ENCODE measurements at places on chromosomes 11 and 22.

GRCh38 chr11:11545285-11546275, 76.2 kb downstream of the GALNT18 start:
- no peak for DNase-seq

- no peak for DNase-seq
These were observed 870.7 kb downstream of the TBC1D22A start for GRCh38 chr22:47633111-47633510.

- DNase-seq = no peak
These were observed 21.7 kb downstream of the VWCE start for GRCh38 chr11:61273178-61274078.

- DNase-seq = no peak
These were observed 58.8 kb upstream of the RRAS2 start for GRCh38 chr11:14417617-14418374.

- no peak for DNase-seq
These were observed 6.0 kb upstream of the UCP3 start for GRCh38 chr11:74014880-74015279.

- DNase-seq = no peak
These were observed 107.3 kb downstream of the ETS1 start for GRCh38 chr11:128480066-128480465.

DNA sequence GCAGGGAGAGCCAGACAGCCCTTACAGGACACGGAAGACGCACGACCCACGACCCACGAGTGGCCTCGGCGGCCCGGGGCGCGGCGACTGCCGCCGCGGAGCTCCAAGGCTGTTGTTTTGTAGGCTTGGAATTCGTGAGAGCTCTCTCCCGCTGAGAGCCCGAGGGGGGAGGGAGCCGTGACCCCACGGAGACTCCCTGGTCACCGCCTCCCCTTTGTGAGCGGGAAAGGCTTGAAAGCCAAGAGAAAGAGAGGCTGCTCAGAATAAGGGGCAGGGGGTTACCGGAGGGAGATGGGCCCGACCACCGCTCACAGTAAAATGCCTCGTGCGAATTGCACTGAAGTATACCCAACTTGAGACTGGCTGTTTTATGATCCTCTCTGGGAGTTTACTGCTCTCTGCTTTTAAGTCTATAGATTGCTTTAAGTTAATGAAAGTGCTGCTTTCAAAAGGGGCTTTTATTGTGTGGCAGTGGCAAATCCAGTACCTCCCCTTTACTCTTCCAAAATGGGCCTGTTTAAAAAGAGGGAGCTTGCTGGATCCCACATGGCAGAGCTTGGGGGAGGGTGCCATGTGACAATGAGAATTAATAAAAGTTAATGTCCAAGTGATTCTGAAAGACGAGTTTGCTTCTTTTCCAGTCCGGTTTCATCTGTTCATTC, 2.9 kb downstream of the PKNOX2 start:
- DNase-seq = no peak
